ENCODE measurements at places on chromosomes 12 and 14. TPM values are rescaled to one million over a fixed set of nuclear protein-coding genes. Genes with fewer than 3 reads are reported as not detected.

The ABHD4 gene
- total RNA-seq = 158 TPM

DNA sequence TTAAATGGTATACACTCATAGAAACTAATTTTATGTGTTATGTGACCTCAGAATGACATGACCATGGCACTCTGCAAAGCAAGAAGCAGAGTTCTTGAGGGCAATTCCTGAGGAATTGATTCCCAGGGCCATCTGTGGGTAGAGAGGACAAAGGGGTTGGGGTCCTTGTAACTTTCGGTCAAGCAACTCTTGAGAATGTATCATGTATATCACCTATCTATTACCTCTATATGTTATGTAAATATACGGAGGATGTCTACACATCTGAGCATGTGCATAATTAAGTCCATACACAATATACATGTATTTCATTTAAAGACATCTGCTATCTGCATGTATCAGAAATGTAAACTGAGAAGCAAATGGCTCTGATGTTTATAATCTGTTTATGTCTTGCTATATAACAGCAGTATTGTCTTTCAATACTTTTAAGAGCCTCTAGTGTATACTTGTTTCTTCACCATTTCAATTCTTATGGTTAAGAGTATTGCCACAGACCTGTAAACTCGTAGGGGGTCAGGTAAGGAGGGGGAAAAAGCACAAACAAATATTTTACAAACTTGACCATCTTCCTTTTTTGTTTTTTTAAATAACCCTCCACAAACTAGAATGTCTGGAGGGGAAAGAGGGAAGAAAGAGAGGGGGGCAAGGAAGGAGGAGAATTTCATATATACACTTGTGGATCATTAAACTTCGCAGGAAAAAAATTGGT lies 4.5 kb downstream of the FOXA1 start:
- DNase-seq = no peak

DNA sequence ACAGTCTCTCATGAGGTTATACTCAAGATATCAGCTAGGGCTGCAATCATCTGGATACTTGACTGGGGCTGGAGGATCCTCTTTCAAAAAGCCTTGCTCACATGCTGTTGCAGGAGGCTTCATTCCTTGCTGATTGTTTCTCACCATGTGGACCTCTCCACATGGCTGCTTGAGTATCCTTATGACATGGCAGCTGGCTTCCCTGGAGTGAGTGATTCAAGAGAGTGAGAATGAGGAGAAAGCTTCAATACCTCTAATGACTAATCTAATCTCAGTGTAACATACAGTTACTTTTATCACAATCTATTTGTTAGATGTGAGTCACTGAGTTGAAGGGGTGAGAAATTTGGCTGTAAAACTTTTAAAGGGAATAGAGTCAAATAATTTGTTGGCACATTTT lies 14.4 kb upstream of the SDR39U1 start:
- DNase-seq = no peak

DNA sequence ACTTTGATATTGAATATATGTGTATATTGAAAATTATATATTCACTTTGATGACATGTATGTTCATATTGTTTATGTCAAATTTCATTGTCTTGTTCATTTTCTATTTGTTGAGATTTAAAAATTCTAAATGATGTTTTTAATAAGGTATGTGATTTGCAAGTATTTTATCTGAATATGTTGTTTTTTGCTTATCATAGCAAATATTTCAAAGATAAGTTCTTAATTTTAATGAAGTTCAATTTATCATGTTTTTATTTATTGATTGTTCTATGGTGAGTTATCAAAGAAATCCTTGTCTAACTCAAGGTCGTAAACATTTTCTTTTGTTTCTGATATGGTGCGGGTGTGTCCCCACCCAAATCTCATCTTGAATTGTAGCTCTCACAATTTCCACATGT lies 45.2 kb downstream of the OR9K2 start:
- no peak for DNase-seq

The B3GNT4 gene
- 5.2 TPM for total RNA-seq

GRCh38 chr12:64059685-64060084 lies 162.4 kb downstream of the KICS2 start:
- DNase-seq = no peak

- DNase-seq = peak; percentile 93
These were observed 13.2 kb upstream of the SERPINA3 start for GRCh38 chr14:94598816-94599655.

DNA sequence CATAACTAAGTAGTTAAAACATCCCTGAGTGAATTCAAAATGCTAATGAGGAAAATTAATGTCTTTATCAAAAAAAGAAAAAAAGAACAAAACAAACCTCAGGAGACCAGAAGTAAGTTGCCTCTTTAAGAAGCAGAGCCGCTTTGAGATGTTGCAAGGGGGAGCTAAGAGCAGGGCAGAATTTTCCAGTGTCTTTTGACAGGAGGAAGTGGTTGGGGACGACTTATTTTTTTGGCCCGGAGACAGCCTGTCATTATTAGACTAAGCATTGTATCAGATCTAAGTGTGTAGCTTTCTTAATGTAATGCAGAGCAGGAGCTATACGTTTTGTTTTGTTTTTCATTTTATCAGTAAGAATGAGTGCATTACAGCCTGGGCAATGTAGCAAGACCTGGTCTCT lies 206.6 kb downstream of the CACNA1C start:
- no peak for DNase-seq

The NKX2-8 gene
- total RNA-seq = 63.3 TPM

The ABCD2 gene
- total RNA-seq = 0.43 TPM

All from testis (tissue), 5 donors.